ENCODE measurements at places on chromosomes 3 and 15. TPM values are rescaled to one million over a fixed set of nuclear protein-coding genes. Genes with fewer than 3 reads are reported as not detected.

DNA sequence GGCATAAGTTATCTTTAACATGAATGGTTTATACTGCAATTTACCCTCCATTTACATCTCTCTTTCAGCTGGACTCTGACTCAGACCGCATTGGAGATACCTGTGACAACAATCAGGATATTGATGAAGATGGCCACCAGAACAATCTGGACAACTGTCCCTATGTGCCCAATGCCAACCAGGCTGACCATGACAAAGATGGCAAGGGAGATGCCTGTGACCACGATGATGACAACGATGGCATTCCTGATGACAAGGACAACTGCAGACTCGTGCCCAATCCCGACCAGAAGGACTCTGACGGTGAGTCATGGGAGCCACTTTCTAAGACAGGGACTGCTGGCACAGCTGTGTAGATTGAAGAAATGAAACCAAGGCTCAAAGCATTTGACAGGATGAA is 11.6 kb downstream of the THBS1 start:
- peak; percentile 35 for DNase-seq

The GATM gene
- total RNA-seq, result 0.57 TPM

The KNG1 gene
- not detected for total RNA-seq

The CLDND1 gene
- total RNA-seq, result 65.2 TPM

The FANCD2OS gene
- total RNA-seq, result not detected

GRCh38 chr3:149657321-149657925 is 402 bp downstream of the WWTR1 start:
- DNase-seq, result peak; percentile 70

DNA sequence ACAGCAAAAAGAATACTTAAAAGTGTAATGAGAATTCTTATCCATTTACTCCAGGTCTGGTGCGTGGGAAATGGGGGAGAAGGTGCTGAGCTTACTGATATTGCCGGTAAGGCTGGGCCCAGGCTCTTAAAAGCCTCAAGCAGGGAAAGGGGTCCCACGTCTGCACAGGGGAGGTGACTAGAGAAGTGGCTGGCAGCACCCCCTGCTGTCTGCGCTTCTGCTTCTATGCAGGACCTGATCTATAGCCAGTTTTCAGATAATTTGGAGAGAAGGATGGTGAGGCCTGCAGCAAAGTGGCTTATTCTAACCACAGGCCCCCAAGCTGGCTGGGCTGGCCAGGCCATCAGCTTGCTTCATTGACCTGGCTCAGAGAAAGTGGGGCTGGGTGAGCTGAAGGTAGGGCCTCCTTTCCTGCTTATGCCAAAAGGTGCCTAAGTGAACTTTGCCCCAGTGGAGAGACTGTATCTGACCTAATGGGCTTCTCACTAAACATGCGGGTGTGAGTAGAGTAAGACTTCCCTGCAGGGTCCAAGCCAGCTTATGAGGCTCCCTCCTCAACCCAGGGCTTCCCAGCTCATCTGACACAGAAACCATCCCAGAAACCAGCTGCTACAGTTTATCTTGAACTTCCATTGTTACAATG is 30.9 kb upstream of the ATP1B3 start:
- DNase-seq, result no peak

GRCh38 chr3:154224366-154224765 is 99.9 kb downstream of the DHX36 start:
- no peak for DNase-seq

GRCh38 chr3:38190481-38190881 is 25.1 kb downstream of the OXSR1 start:
- DNase-seq, result no peak

The FEM1B gene
- total RNA-seq, result 45.5 TPM

The FBXO22 gene
- 23.8 TPM for total RNA-seq
